ENCODE measurements at places on chromosomes 13 and 19.

- DNase-seq = no peak
Measured at GRCh38 chr13:22940090-22940710, 240.6 kb upstream of the SGCG start.

DNA sequence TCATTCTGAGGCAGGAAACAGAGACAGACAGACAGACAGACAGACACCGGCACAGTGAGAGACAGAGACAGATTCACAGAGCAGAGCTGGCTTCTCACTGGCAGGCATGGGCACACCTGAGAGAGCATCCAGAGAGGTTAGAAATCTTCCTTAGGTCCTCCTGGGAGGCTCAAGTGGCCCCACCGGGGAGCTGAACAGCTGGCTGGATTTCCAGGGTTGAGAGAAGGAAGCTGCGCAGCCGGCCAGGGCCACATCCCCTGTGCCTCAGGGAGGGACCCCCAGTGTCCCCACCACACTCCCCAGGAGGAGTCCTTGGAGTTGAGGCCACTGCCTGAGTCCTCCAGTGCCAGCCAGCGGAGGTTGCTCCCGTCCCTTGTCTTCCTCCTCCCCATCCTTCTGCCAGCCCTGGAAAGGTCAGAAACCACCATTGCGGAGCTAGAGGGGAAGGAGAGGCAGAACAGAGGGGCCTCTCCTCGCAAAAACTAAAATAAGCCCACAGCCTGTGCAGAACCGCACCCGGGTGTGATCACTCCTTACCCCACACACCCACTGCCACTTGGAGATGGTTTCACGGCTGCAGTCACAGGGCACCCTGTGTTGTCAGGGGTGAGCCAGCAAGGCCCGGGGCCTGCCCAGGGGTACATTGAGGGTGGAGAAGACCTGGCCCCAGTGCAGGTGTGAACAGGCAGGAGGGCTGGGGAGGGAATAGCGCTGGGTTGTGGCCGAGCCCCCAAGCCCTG lies 4.2 kb downstream of the FFAR3 start:
- no peak for DNase-seq

DNA sequence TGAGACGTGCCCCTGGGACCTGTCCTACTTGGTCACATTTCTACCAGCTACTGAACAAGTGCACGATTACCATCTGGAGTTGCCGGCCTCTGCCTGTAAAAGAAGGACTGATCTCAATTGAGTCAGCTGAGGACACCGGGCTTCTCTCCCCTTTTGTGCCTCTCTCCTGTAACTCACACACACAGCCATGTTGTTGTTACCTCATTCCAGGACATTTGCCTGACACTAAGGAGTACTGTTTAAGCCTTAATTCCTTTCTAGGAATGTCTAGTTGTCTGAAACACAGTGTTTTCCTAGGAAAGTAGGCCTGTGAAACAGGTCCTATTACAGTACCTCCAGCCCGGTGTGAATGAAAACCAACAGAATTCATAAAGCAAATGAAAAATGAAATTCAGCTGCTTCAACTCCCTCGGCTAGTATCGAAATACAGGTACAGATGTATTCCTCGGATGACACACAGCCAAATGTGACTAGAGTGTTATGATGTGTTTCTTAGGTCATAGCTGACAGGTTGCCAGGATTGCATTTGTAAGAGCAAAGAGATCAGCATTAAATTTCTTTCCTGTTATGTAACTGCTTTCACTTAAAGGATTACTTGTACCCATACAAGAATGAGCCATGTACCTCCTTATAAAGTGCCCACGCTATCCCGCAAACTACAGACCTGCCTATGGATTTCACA lies 152.0 kb upstream of the IRS2 start:
- peak; percentile 87 for DNase-seq

GRCh38 chr19:30169196-30169900 lies 202.8 kb upstream of the ZNF536 start:
- DNase-seq = no peak

DNA sequence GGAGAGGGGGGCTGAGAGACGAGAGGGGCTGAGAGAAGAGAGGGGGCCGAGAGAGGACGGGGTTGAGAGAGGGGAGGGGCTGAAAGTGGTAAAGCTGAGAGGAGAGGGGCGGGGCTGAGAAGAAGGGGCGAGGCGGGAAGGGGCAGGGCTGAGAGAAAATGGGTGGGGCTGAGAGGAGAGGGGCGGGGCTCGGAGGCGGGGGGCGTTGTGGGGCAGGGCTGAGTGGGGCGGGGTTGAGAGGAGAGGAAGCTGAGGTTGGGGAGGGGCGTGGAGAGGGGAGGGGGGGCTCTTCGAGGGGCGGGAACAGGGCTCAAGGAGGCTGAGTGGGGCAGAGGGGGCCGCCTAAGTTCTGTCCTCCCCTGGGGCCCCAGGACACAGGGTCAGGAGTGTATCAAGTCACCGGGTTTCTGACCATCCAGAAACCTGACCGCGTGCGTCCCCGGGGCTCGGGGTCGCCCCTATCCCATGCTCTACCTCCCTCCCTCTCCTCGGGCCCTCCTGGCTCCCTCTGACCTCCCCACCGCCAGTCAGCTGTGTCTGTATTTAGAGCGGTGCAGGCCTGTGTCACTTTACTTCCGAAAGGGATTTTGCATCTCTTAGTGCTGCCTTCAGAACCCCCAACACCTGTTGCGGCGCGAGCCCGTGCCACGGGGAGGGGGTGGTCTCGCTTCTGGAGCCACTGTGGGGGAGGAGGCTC lies 38.6 kb upstream of the SEMA6B start:
- DNase-seq = no peak

- no peak for DNase-seq
Measured at GRCh38 chr19:34904664-34905527, 21.8 kb upstream of the ZNF30 start.

DNA sequence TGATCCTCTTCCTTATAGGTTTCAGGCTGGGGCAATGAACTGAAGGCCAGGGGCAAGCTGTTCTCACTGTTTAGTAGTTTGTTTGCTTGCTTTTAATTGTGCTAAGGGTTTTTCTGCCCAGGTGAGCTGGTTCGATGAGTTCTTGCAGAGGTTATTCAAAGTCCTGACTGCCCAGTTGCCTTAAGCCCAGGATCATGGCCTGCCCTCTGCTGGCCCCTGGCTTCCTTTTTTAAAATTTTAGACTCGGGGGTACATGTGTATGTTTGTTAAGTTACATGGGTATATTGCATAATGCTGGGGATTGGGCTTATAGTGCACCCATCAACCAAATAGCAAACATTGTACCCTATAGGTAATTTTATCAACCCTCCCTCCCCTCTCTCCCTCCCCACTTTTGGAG lies 65.7 kb downstream of the ZNF536 start:
- no peak for DNase-seq
